Type B pancreatic cell (in vitro differentiated cells): ENCODE measurements at places on chromosomes 3 and 15. TPM values are rescaled to one million over a fixed set of nuclear protein-coding genes. Genes with fewer than 3 reads are reported as not detected.
A peak's percentile ranks its signal among the peaks of the same experiment; 100 is the strongest.

DNA sequence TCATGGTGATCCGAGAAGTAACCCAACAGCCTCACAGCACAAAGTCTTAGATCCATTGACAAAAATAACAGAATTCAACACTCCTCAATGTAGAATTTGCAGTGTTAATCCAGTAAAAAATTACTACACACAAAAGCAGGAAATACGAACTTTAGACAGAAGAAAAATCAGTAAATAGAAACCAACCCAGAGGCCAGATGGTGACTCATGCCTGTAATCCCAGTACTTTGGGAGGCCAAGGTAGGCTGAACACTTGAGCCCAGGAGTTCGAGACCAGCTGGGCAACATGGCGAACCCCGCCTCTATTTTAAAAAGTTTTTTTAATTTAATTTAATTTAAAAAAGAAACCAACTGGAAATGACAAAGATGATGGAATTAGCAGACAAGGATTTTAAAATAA, 36.1 kb downstream of the SELENOT start:
- no peak for DNase-seq

DNA sequence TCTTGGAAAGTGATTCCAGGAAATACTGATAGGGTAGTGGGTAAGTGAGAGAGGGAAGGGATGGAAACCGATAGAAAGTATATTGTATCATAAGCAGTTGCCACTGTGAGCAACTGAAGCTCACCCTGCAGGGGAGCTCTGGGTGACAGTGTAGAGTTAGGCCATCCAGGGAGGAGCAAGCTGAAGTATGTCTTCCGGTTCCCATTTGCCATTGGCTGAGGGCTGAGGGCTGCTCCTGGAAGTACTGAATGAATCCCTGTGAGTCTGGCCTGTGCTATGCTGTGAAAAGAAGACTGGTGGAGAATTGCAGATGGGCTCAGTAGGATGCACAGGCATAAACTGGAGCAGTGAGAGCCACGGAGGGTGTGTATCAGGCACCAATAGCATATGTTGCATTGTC, 348.3 kb downstream of the MFSD1 start:
- no peak for DNase-seq

NLGN1 gene
- 3.2 and 12.6 TPM in 2 replicates for total RNA-seq

GRCh38 chr15:73295630-73296286, 73.0 kb downstream of the HCN4 start:
- DNase-seq, result no peak

DNA sequence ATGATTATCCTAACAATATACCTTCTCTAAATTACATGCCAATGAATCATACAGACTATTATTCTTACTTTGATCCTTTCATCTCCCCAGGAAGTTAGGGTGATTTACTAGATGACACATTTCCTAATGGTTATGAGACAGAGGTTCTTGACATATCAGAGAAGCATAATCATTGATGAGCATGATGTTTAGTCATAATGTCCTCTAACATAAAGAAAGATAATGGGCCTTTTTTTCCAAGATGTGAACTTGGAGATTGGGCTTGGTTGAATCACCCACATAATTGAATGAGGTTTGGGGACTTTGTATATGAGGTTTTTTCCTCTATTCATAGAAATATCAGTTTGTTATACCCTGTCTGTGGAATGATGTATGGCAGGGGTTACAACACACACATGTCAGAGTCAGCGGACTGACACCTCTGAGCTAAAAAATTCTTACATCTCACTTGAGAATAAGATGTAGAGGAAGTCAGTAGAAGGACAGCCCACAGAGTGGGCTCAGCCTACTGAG, 69.7 kb upstream of the DCBLD2 start:
- DNase-seq, result no peak

DNA sequence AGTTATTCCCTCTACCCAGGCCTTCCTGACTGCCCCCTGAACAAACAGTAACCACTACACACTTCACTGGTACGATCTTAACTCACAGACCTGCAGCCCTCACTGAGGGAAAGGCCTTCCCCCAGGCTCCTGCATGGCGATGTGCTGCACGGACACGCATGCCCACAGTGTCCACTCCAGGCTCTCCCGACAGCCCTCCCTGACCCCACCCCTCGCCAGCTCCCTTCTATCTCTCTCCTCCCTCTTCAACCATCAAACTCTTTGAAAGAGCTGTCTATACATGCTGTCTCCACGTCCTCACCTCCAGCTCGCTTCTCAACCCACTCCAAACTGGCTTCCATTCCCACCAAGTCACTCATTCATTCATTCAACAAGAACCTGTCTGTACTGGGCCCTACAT, 3.9 kb downstream of the SCN5A start:
- DNase-seq, result peak; percentile 37
